ENCODE measurements at places on chromosomes 1 and 21.

DNA sequence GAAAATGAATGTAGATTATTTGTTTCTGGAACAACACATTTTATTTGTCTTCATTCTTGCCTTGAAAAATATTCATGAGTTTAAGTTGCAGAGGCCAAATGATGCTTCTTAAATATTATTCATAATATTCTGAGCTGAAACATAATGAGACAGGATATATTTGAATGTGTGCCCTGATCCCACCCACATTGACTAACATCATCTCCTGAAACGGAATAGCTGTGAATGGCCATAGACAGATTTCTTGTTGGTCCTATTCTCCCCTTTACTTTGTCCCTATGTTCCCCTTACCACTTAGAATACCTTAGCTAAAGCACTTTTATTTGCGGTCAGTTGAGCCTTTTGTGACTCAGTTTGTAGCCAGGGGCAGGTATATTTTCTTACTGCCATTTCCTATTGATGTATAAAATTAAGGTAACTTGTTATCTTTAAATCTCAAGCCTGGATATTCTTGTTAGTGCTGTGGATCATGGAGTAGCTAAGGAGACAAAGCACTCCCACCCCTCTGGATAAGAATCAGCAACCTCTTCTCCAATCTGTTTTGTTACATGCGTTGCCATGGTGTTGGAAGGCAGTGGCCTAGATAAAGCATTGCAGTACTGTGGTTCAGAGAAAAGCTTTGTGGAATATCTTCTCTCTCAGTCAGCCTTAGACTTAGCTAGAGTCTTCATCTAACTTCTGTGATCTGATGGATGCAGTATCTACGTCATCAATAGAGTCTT lies 478.5 kb upstream of the DEPDC1 start:
- peak; percentile 5 for DNase-seq

DNA sequence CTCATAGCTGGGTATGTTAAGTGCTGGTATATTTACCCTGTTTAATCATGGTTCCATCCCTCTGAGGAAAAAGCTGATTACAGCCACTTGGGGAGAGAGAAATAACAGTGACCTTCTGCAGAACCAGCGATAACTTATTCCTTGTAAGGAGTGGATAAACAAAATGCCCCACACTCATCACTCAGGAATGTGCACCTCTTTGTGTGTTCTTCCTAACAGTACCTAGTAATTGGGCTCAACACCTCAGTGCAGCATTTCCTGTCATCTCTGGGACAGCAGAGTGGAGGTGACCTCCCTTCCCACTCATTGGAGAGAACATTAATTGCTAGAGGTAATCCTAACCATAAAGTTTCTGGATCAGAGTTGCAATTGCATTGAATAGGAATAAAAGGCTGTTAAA lies 112.5 kb upstream of the F3 start:
- no peak for DNase-seq

DNA sequence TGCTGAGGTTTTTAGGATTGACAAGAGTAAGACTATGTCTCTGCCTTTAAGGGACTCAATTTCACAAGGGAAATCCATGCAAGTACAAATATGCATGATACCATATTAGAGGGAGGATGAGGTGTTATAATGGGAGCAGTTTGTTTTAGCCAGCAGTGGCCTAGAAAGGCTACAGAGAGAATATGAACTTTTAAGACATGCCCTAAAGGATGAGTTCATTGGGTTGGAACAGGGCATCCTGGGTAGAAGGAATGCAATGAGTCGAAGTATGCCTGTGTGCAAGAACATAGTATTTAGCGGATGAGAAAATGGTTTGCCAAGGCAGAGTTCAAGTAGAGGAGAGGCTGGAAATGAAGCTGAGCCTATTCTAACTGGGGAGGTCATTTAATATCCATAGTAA lies 32.6 kb upstream of the LEPR start:
- DNase-seq: no peak

DNA sequence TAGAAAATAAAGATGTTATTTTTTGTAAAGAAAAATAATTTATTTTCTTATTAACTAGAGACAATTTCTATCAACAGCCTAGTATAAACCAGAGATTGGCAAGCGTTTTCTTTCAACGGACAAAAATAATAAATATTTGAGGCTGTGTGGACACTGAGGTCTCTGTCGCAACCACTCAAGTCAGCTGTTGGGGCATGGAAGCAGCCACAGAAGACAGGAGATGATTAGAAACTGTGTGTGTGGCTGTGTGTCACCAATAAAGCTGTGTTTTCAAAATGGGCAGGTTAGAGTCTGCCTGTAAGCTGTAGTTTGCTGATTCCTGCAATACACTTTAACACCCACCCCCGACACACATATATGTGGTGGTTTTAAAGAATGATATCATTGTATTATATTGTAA lies 200.6 kb upstream of the HMCN1 start:
- DNase-seq: no peak

DNA sequence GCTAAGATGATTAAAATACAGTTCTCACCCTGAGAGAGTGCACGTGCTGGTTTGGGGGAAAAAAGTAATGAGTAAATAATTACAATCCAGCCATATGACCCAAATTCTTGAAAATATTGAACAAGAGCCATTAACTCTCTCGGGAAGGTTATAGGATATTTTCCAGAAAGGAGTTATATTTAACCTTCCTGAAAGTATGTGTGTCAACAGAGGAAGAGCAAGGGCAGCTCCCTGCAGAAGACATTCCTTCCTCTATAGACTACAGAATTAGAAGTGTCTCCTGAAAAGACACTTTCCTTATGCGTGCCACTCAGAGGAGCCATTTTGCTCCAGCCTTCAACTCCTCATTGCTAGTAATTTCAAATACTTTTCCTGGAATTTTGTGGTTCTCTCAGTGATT lies 648.7 kb downstream of the USP25 start:
- no peak for DNase-seq

- DNase-seq: no peak
These were observed 302.2 kb downstream of the NTNG1 start for GRCh38 chr1:107443027-107443426.

- no peak for DNase-seq
These were observed 45.2 kb downstream of the LDLRAD2 start for GRCh38 chr1:21857142-21857839.

DNA sequence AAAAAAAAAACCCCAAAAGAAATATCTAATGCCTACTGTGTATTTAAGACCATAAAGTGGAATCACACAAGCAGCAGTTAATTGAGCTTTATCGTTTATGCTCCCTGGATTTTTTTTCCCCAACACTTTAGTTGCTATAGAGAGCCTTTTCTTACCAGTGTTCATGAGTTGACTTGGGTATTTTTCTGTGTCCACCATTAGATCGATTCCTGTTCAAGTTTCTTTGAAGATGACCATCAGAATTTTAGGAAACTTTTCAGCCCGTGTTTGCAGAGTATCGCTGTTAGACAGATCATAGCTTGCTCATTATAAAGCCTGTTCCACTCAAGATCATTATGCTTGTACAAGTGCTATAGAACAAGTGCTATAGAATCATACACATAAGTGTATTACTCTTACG lies 1.5 kb downstream of the RALGPS2 start:
- no peak for DNase-seq
